ENCODE measurements at places on chromosomes 6 and 20.

DNA sequence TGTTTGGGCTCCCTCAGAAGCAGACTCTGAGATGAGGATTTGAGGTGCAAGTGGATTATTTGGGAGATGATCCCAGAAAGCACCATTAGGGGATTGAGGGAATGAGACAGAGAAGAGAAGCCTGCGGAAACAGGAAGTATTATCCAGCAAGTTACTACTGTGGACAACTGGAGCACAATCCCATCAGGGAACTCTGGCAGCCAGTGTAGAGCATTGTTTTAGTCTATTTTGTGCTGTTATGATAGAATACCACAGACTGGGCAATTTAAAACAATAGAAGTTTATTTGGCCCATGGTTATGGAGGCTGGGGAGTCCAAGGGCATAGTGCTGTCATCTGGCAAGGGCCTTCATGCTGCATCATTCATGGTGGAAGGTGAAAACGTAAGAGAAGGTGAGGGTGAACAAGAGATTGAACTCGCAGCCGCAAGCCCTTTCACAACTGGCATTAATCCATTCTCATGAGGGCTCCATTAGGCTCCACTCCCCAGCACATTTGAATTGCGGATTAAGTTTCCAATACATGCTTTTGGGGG is 43.5 kb upstream of the SLC9A8 start:
- no peak for DNase-seq

GRCh38 chr6:139361211-139361610 is 13.2 kb downstream of the CITED2 start:
- no peak for DNase-seq

- no peak for DNase-seq
Observed at GRCh38 chr20:59813948-59814839, 119.2 kb downstream of the SYCP2 start.

- DNase-seq = no peak
Observed at GRCh38 chr20:51444922-51445438, 97.5 kb downstream of the NFATC2 start.

- no peak for DNase-seq
Observed at GRCh38 chr6:131966443-131966842, 15.3 kb upstream of the CCN2 start.

- DNase-seq = no peak
Observed at GRCh38 chr6:24967211-24967610, 31.5 kb upstream of the RIPOR2 start.

GRCh38 chr6:134247231-134247833 is 70.6 kb downstream of the SGK1 start:
- DNase-seq = peak; percentile 85

GRCh38 chr6:90304308-90304707 is 7.7 kb upstream of the BACH2 start:
- DNase-seq = peak; percentile 62

DNA sequence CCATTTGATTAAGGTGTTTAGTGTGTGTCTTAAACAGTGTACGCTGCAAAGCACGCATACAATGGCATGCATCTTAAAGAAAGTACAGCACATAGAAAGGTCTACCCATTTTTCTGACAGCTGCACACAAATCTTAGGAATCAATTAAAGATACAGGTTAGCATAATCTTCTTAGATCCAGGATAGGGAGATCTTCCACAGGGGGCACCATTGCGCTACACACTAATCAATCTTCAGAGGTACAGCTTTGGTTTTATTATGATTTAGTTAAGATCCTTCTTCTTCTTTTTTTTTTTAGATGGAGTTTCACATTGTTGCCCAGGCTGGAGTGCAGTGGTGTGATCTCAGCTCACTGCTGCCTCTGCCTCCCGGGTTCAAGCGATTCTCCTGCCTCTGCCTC is 63.7 kb upstream of the BEND3 start:
- DNase-seq = no peak

GRCh38 chr20:36969478-36970186 is 18.1 kb upstream of the SAMHD1 start:
- no peak for DNase-seq

DNA sequence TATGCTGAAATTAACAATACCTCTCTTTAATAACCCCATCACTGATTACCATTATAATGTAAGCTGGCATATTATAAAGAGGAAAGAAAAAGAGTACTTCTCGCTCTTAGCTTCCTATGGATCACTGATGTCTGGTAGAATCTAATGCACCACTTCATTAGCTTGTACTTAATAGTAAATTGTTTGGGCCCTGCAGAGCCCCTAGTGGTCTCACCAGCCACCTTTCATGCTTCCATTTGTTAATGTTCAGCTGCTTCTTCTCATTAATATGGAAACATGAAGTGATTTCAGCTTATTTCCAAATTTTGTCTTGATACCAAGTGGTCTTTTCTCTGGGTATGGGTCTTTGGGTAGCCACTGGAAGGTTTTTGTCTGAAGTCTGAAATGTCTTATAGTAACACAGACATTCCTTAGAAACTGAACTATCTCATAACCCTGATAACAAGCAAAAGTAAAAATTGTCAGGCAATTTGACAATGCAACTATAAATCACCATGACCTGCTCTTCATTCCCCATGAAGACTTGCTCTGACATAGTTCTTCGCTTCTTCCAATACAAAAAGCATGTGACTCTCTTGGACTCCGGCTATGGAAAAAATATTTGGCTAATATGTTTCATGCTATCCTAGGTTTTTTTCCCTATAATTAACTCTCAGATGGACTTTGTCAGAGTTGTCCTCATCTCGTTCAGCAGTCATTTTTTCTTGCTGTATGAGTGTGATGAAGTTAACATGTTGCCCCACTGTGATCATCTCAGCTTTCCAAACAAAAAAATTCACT is 395.8 kb upstream of the MARCKS start:
- DNase-seq = no peak

DNA sequence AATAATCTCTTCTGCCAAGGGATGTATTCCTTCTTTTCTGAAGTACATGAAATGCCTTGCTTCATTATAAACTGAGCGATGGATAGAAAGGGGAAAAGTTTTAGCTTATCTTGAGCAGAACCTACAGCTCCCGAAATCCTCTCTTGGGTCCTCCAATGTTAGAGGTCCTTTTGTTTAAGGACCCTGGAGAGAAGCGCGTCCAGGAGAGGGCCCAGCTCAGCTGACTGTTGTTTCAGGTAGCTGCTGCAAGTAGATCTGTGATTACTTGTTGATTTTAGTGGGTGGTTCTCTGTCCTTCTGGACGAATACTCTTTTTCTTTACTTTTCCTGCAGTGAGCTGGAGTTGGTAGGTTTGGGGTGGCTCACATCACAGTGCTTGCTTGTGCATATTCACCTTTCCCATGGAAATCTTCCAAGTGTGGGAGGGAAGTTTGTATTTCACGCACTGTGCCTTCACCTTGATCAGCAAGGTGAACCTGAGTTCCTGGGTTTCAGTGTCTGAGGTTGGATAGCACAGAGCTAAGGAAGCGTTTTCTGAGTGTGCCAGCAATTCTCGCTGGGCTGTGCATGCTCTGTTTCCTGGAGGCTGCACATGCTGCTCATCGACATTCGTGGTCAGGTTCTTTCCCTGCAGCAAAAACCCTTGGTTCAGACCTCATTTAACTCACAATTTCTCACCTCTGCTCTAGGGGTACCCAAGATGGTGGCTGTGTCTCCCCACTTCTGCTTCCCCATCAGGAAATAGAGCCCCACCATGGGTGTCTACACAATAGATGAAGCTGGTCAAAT is 176.3 kb downstream of the JARID2 start:
- DNase-seq = no peak

- no peak for DNase-seq
Observed at GRCh38 chr20:61638802-61639585, 386.9 kb downstream of the CDH4 start.

DNA sequence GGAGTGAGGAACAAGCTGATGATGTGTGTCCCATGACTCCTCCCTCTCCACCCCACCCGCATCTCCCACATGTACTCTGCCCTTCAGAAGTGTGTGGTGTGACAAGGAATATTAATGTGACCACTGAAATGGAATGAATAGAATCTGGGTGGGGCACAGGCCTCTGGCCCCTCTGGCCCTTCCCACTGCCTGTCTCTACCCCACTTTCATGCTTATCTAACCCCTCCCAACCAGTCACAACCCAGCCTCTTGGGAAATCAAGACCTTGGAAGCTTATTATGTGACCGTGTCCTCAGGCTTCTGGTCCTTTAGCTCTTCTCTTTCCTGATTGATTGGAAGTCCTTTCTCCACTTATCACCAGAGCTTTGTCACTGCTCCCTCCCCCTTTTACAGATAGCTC is 312.2 kb upstream of the SOX4 start:
- no peak for DNase-seq

- DNase-seq = no peak
Observed at GRCh38 chr6:11810039-11810541, 31.5 kb upstream of the ADTRP start.

DNA sequence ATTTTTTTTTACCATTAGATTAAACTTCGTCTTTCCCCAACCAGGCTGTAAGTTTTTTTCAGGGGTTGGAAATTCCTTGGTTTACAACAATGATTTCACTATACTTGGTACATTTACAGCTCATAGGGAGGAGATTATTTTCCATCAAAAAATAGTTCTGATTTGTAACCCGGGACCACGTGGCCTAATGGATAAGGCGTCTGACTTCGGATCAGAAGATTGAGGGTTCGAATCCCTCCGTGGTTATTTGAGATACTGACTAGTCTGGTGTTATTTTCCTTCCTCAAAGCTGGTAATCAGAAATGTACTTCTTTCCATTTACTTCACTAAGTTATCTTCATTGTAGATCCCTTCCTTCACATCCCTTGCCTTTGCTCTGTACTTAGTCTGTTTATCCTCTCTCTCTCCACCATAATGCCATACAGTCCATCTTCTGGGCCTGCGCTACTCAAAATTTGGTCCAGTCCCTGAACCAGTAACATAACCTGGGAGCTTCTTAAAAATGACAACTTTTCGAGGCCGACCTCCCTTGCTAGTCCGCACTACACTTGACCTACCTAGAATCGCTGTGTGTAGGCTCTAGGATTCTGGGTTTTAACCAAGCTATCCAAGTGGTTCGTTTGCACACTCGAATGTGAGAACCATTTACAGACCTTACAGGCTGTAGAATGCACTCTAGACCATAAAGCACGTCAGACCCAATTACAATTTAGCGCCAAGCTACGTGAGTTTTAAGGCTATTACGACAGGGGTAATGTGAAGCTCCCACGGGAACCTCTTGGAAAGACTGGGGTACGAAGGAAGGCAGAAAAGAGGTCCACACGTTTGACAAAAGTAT is 42.1 kb upstream of the BTN3A2 start:
- DNase-seq = peak; percentile 52

DNA sequence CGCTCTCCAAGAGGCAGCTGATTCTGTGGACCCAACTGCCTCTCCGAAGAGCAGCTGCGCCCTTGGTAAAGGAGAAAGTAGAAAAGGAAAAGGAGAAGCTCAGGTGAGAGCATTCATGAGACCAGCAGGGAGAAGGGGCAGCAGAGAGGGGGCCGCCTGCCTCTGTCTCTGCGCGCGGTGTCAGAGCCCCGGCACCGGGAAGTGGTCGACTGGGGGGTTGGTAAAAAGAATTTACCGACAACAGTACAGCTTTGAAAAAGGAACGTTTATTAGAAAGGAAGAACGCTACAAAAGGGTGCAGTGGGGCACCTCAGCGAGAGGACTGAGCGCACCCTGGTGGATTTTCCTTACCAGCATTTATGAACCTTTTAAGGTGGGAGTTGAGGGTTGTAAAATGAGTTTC is 61.9 kb downstream of the GPR6 start:
- DNase-seq = peak; percentile 30

DNA sequence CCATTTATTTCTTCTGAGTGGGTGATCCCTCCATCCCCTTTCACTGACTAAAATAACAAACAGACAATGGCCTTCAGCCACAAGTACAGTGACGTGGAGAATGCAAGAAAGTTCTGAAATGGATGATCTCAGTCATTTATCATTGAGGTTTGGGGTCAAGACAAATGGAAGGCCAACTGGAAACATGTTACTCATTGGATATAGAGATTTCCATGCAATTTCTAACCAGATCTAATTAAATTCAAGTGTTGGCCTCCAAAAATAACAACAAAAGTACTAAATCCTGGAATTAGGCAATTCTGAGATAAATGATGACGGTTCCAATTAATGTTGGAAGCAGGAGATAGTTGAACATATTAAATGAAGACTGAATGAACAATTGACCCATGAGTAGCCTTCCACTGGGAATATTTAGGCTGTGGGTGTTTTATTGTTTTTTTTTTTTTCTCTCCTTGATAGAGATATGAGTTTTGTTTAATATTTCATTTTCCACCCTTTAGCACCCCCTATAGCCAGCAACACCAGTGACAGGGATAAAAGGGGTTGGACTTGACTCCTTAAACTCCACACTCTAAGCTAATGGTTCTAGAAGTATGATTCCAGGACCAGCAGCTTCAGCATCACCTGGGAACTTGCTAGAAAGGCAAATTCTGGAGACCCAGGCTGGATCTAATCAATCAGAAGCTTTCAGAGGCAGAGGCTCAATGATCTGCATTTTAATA is 112.8 kb downstream of the BCAS1 start:
- no peak for DNase-seq

- no peak for DNase-seq
Observed at GRCh38 chr6:156870924-156871539, 93.9 kb downstream of the ARID1B start.

- no peak for DNase-seq
Observed at GRCh38 chr20:16804793-16805187, 56.6 kb downstream of the OTOR start.

- no peak for DNase-seq
Observed at GRCh38 chr6:137688230-137688971, 178.7 kb upstream of the TNFAIP3 start.

DNA sequence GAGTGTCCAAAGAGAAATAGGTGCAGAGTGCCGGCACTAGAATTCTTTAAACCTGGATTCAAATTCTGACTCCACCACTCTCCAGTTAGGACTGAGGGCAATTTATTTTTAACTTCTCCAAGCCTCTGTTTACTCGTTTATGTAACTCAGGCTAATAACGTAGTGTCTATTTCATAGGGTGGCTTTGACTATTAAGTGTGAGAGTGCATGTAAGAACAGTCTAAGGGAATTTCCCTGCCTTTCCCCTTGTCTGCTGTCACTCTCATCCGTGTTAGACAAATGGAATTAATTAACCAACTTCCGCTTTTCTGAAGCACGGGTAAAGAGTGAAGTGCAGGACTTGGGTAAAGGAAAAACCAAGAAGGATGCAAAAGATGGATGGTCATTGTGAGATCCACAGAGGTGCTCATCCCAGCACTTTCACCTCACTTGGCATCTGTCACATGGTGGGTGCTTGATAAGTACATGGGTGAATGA is 4.1 kb upstream of the ZKSCAN8 start:
- DNase-seq = peak; percentile 45

- no peak for DNase-seq
Observed at GRCh38 chr20:4967752-4968477, 33.4 kb downstream of the SLC23A2 start.

DNA sequence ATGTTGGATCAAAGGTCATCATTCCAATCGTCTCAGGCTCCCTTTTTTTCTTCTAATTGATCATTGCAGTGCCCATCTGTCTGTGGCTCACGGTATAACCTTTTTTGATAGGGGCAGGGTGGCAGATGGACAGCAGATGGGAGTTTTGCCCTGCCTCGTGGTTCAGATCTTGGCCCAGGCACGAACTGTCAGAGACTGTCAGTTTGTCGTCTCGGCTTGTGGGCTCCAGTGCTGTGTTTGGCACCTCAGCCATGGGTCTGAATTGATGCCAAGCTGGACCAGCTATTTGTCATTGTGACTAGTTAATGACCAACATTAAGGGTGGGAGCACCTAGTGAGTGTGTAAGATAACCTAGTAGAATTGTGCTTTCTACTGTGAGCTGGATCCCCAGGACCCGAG is 197.6 kb downstream of the PRL start:
- no peak for DNase-seq

Measured in CD4-positive, alpha-beta T cell treated with Interleukin-15 for 1 hour (primary cell).